ENCODE measurements at places on chromosomes 2 and 18. TPM values are rescaled to one million over a fixed set of nuclear protein-coding genes. Genes with fewer than 3 reads are reported as not detected.

Gene KCNS3
- 3.7 TPM for total RNA-seq

Gene MRPS9
- 41.6 TPM for total RNA-seq

Gene ALK
- total RNA-seq, result not detected

Gene TMEFF2
- total RNA-seq, result not detected

Gene AMER3
- total RNA-seq, result not detected

Gene CD8B
- total RNA-seq, result 0.62 TPM

Gene ZDBF2
- 15.4 TPM for total RNA-seq

Gene PKDCC
- total RNA-seq, result 74.7 TPM

Gene CCDC150
- 1.5 TPM for total RNA-seq

Gene MAP3K19
- total RNA-seq, result not detected

Gene FOXD4L1
- not detected for total RNA-seq

Gene CNDP1
- not detected for total RNA-seq

Gene GNAL
- 1.1 TPM for total RNA-seq

Gene RAB11FIP5
- total RNA-seq, result 38.1 TPM

Gene SP140
- total RNA-seq, result 0.57 TPM

Gene SP5
- total RNA-seq, result 0.92 TPM

Gene ABCG5
- not detected for total RNA-seq

Gene ERICH2
- 1.7 TPM for total RNA-seq

Gene GKN2
- total RNA-seq, result not detected

Gene HOXD4
- total RNA-seq, result 0.70 TPM

Gene NIF3L1
- 19.1 TPM for total RNA-seq

Gene UPP2
- total RNA-seq, result not detected

Gene M1AP
- not detected for total RNA-seq

Gene MFF
- 75.6 TPM for total RNA-seq

Gene MYL1
- total RNA-seq, result 17.5 TPM

Gene HOXD9
- total RNA-seq, result not detected

Gene RTP5
- total RNA-seq, result 0.08 TPM

Gene MTIF2
- total RNA-seq, result 40.8 TPM

Gene ACTG2
- 3.9 TPM for total RNA-seq

Gene BARD1
- total RNA-seq, result 13.2 TPM

Gene LRRC30
- total RNA-seq, result not detected

Gene MROH2A
- not detected for total RNA-seq

Gene PFN4
- 1.0 TPM for total RNA-seq

Gene PLA2R1
- total RNA-seq, result 3.0 TPM

Gene YPEL5
- total RNA-seq, result 67.8 TPM

Gene LYPD6
- total RNA-seq, result 0.16 TPM

Gene SERTAD2
- total RNA-seq, result 22.8 TPM

Gene TLX2
- total RNA-seq, result not detected

Gene SPATS2L
- 144 TPM for total RNA-seq

Gene ZAP70
- total RNA-seq, result 1.2 TPM

Gene ZNF532
- total RNA-seq, result 71.8 TPM

Gene OTOS
- total RNA-seq, result not detected

Gene TUBA4B
- total RNA-seq, result not detected

Gene NTSR2
- not detected for total RNA-seq

Gene NR4A2
- 1.1 TPM for total RNA-seq

Gene ITSN2
- total RNA-seq, result 46.1 TPM

Gene UGT1A10
- total RNA-seq, result not detected

Measured in cardiac septum (tissue), 1 donor.